ENCODE measurements at places on chromosomes 2 and 18.

GRCh38 chr2:65802298-65802942 lies 370.0 kb upstream of the SPRED2 start:
- DNase-seq, result no peak

GRCh38 chr2:219165058-219165911 lies 4.5 kb downstream of the SLC23A3 start:
- DNase-seq, result no peak

DNA sequence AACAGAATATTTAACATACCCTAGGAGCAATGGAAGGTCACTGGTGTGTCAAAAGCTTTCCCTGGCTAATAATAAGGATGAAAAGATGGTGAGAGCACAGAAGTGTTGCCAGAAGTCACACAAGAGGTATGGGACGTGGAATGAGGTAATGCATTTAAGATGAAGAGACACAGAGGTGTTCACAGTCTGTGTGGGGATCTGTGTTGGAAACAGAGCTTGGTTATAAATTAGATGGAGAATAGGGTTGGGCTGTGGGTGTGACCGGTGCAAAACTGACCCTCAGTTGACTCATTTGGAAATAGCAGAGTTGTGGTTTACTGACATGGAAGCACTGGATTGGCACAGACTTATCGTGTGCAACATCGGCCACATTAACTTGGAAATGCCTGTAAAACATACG lies 372.5 kb downstream of the SATB2 start:
- no peak for DNase-seq

DNA sequence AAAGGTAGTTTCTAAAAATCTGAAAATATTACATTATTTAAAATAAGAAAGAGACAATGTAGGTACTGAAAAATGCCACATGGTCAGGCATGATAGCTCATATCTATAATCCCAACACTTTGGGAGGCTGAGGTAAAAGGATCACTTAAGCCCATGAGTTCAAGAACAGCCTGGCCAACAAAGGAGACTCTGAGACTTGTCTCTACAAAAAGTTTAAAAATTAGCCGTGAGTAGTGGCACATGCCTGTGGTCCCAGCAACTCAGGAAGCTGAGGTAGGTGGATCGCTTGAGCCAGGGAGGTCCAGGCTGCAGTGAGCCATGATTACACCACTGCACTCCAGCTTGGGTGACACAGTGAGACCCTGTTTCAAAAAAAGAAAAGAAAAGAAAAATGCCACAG lies 21.8 kb downstream of the ATAD2B start:
- DNase-seq, result no peak

- DNase-seq, result no peak
Observed at GRCh38 chr2:57893786-57894185, 152.8 kb upstream of the VRK2 start.

DNA sequence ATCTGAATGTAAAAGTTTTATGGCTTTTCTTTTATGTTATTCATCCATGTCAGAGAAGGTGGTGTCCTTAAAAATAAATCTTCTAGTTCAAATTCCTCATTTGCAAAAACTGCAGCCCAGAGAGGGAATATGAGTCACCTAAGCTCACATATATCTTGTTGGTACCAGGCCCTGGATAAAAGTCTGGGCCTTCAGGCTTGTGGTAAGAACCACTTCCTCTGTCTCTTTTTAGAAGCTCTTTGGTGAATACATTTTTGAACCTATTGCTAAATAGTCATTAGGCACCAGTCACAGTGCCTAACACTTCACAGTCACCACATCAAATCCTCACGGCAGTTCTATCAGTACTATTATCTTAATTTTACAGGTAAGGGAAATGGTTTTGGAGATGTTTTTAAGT lies 199.2 kb downstream of the KCNS3 start:
- DNase-seq, result no peak

DNA sequence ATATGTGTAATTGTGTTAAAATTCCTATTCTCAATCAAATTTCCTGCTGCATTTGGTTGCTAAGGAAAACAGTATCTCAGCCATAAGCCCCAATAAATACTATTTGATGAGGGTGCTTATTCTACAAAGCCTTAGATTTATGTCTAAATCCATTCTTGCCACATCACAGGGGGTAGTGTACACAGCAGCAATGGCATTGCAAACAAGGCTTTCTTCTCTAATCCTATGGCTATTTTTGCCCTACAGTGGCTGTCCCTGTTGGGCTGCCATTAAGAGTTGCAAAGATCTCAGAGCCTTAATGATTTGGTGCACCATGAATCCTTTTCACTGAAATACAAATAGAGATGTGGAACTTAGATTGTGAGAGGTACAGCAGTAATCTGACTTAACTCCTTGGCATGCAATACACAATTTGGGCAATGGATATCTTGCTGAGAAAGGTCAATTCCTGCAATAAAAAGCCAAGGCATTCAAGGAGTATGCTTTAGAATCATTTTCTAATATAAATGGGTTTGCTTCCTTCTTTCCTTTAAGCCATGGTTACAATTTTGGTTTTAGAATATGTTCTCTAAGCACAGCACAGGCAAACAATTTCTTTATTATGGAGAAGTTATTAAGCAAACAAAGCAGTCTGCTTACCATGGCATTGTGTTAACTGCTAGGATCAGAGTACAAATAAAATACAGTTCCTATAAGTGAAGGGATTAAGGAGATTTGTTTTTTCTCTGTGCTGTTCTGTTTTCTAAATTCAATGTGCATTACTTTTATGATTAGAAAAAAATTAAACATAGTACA lies 69.8 kb upstream of the CD302 start:
- no peak for DNase-seq

DNA sequence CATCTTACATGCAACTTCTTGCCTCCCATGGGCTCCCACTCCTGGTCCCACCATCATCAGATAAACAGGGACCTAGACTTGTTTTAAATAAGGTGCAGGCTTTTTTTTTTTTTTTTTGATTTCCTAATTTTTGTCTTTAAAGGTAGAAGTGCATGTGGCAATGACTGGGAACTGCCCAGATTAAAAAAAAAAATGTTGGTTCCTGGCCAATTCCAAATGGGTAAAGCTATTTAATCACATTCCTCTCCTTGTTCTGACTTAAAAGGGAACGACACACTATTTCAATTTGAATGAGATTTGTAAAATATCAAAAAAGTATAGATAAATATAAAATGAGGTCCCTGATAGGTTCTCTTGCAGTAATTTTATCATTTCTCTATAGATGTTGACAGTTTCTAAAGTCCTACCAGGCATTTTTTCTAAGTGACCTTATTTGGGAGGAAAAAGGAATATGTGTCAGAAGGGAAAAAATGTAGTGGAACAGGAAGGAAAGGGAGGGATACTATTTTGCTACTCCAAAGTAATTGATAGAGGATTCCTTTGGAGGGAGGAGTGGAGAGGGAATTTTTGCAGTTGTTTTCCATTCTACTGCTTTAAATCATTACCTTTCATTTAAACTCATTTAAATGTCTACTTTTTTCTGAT lies 43.3 kb downstream of the DDX1 start:
- DNase-seq, result no peak

DNA sequence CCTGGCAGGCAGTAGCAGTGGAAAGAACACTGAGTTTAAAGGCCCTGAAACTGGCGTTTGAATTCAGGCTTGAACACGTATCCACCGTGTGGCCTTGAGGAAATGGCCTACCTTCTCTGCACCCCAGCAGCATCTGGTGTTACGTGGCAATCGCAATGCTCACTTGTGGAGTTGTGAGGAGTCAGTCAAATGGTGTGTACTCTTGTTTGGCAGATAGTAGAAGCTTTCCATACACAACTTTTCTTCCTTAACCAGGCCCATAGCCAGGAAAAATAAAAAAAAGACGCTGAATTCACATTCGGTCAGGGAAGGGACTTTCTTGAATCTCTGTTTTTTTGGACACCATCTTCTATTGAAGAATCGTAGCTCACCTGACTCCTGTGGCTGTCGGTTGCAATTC lies 1101.5 kb upstream of the KLHL29 start:
- no peak for DNase-seq

GRCh38 chr18:42426496-42427015 lies 471.5 kb downstream of the PIK3C3 start:
- DNase-seq, result no peak

DNA sequence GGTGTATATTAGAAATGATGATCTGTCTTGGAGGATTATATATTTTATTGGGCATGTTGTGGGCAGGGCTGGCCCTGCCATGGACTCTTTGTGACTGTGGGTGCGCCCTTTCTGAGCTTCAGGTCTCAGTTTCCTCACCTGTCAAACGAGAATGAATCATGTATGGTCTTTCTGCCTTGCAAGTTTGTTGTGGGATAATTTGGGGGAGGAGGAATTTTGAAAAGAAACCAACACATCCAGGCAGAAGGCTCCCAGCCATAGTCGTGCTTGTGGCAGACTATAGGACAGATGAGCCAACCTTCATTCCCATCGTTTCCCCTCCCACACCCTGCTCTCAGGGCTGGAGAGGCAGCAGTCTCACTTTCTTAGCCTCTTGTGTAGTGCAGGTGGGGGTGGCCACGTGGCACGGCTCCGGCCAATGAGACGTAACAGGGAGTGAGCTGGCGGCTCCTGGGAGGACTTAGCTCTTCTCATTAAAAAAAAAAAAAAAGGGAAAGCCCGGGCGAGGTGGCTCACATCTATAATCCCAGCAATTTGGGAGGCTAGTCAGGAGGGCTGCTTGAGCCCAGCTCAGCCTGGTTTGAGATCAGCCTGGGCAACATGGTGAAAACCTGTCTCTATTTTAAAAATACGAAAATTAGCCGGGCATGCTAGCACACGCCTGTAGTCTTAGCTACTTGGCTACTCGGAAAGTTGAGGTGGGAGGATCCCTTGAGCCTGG lies 63.1 kb downstream of the RHOB start:
- DNase-seq, result no peak

GRCh38 chr2:98471402-98472131 lies 26.9 kb downstream of the INPP4A start:
- no peak for DNase-seq

DNA sequence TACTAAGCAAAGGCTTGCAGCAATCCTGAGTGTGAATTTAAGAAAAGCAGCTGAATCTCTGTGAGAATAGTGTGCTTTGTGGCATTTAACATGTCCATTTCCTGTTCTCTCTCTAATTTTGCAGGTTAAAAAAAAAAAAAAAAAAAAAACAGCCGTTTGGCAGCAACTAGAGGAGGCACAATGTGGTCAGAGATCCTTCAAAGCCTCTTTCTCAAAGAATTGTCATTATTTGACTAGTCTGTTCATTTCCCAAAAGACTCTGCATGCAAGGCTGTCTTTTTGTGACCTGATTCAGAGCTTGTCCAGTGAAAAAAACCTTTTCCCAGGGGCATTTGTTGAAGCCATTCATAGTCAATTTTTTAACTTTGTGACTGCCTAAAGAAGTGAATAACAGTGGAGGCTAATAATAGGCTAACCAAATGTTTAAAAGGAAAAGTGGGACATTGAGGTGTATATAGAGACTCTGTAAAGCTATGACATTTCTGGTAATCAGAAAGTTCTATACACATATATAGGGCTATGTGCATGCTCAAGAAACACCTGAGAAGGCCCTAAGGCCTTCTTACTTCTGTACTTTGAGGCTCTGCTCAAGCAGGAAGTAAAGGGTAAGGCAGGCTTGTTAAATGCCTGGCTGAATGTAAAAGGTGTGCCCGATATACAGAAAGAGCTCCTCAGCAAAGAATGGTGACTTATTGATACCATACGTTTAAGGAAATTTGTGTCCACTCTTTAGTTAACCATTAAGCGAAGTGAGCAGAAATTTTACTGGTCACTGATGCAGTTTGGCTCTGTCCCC lies 289.6 kb upstream of the RAB6C start:
- DNase-seq, result no peak

GRCh38 chr18:2894131-2894840 lies 47.5 kb downstream of the EMILIN2 start:
- no peak for DNase-seq

GRCh38 chr2:237819231-237819630 lies 20.7 kb downstream of the RBM44 start:
- no peak for DNase-seq

GRCh38 chr18:46051731-46052461 lies 20.2 kb downstream of the PSTPIP2 start:
- DNase-seq, result no peak

GRCh38 chr18:63801343-63801742 lies 26.1 kb downstream of the SERPINB7 start:
- no peak for DNase-seq

DNA sequence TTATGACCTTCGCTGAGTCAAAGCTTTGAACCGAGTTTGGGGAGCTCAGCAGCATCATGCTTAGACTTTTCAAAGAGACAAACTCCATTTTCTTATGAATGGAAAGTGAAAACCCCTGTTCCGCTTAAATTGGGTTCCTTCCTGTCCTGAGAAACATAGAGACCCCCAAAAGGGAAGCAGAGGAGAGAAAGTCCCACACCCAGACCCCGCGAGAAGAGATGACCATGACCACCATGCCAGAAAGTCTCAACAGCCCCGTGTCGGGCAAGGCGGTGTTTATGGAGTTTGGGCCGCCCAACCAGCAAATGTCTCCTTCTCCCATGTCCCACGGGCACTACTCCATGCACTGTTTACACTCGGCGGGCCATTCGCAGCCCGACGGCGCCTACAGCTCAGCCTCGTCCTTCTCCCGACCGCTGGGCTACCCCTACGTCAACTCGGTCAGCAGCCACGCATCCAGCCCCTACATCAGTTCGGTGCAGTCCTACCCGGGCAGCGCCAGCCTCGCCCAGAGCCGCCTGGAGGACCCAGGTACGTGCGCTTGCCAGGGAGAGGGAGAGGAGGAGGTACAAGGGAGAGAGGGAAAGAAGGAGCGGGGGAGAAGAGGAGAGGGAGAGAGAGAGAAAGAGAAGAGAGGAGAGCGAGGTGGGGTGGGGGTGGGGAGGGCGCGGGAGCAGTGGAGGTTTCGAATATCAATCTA lies at the start of gene DLX1:
Gene DLX1, plus strand, starts transcription at position 48 of the 700 bp plus-strand sequence. Its CDS starts 171 bp downstream, at position 219.
- no peak for DNase-seq

DNA sequence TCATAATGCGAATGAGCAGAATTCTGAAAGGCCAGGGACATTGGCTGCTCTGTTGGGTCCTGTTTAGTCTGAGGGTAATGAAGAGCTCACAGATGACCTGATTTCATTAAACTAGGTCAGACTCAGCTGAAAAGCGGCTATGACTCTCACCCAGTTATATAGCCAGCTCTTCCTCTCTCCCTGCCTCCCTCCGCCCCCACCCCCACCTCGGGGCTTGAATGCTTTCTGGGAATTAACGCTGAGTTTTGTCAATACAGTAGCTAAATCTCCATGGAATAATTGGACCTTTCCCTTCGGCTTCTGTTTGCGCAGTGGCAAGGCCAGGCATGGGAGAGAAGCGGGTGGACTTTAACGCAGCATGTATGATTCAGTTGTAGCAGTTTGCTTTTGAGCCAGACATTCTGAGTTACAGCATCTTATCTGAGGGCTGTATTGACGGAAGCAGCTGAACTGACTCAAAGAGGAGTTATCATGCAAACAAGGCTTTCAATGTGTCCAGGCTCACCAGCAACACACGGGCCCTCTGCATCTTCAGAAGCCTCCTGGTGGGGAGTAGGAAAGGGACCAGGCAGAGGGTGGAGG lies 110.6 kb downstream of the MYCN start:
- DNase-seq, result no peak

DNA sequence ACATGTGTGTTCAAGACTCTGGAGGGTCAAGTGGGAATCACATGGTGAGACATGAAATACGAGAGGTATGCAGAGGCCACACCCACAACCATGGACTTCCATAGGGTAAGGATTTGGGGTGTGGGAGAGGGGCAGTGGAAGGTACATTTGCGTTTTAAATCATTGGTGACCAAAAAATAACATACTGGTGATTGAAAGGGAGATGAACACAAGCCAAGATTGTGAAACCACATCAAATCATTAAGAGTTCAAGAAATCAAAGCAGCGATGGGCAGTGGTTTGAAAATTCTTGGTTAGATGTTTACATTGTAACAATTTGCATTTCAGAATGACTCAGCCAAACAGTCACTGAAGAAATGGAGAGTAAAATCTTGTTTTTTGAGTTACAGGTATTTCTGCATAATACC lies 1.9 kb upstream of the CABYR start:
- DNase-seq, result no peak
